ENCODE measurements at places on chromosomes 6 and 20.

DNA sequence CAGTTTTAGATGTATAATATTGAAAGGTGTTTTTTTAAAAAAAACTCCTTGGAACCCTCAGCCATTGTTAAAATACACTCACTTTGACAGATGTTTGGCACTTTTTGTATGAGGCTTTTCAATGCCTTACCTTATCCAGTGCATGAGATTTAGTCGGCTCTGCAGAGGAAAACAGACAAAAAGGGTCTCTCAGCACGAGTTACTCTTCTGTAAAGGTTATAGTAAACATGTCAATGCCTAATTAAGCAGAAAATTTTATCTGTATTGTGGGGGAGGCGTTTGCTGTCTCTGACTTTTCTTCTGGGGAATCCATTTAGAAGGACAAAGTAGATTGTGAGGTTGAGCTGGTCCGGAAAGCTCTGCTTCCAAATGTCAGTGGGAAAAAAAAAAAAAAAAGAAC is 278.3 kb downstream of the TSHZ2 start:
- DNase-seq: no peak

GRCh38 chr6:127090051-127090450 is 28.4 kb upstream of the RSPO3 start:
- DNase-seq: no peak

DNA sequence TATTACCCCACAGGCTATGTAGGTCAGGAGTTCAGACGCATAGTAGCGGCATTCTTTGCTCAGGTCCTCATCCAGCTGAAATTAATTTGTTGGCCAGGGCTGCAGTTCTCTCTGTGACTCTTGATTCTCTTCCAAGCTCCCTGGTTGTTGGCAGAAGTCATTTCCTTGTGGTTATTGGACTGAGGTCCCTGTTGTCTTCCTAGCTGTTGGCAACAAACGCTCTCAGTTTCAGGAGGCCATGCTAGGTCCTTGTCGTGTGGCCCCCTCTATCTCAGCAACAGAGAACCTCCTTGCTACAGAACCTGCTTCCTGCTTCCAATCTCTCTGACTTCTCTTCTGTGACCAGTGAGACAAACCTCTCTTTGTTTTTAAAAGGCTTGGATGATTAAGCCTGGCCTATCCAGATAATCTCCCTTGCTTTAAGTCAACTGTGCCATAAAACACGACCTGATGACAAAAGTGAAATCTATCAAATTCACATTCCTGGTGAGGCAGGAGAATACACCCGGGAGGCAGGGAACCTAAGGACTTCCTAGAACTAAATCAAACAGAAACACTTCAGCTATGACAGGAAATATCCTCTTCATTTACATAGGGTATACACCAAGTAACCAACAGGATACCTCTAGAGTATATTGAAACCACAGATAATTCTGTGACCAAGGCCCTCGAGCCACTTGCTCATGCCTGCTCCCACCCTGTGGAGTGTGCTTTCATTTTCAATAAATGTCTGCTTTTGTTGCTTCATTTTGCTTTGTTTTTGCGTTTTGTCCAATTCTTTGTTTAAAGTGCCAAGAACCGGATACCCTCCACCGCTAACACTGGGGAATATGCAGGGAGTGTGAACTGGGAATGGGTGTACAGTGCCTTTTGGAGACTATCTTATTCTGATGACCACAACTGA is 196.0 kb downstream of the BTBD3 start:
- DNase-seq: no peak

DNA sequence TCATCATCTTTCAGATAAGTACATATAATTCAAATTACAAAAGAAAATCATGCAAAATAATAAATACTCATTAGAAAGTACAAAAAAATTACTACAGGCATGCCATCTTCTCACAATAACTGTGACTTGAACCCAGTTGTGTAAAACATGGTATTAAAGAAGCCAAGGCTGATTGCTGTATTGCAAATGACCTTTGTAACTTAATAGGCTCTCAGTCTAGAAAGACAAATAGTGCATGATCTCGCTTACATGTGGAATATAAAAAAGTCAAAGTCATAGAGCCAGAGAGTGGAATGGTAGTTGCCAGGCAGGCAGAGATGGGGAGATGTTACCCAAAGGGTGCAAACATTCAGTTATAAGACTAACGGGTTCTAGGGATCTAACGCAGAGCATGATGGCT is 626.1 kb downstream of the COL12A1 start:
- no peak for DNase-seq

GRCh38 chr20:48830826-48831318 is 3.1 kb upstream of the PREX1 start:
- no peak for DNase-seq

DNA sequence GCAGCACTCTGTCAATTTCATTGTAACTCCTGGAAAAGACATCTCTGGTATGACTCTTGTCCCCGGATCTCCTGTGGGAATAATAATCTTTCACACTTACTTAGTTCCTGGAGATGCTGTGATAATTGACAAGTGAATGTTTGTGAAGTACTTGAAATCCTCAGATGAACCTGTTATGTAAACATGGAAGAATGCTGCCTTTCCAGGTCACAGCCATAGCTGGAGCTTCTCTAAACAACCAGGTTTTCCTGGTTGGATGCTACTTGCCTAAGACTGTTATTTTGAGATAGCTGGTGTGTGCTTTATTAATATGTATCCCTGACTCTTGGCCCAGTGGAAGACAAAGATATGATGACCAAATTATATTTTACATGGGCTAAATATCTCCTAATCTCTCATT is 228.6 kb downstream of the KCNQ5 start:
- no peak for DNase-seq

DNA sequence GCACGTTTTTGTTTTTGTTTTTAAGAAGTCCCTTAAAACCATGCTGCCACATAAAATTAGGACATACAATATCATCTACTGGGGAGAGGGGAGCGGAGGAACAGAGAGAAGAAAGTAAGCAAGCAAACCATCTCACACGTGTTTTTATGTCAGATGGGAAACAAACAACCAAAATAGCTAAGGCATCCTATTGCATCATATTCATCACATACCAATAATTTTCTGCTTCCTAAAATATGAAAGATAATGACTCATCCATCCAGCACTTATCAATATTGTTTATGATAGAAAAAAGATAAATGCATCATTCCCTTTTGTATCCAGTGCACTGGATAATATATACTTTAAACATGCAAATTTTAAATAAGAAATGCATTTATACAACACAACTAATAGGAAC is 329.6 kb downstream of the RNGTT start:
- no peak for DNase-seq

- DNase-seq: no peak
Observed at GRCh38 chr20:61628901-61629601, 377.0 kb downstream of the CDH4 start.

DNA sequence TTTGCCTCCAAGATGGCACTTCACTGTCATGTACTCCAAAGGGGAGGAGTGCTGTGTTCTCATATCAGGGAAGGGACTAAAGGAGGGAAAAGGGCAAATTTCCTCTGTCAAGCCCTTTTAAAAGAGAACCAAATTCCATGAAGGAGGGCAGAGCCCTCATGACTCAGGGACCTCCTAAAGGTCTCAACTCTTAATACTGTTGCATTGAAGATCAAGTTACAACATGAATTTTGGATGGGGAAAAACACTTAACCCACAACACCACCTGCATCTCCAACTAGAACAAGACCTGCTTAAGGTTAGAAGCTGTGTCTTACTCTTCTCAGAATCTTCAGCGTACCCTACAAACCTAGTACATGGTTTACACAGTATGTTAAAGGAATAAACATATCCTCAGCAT is 23.7 kb upstream of the FBXO30 start:
- DNase-seq: no peak

- no peak for DNase-seq
Observed at GRCh38 chr6:45478240-45478639, 100.5 kb upstream of the SUPT3H start.

GRCh38 chr20:39941245-39941644 is 747.8 kb downstream of the MAFB start:
- no peak for DNase-seq

DNA sequence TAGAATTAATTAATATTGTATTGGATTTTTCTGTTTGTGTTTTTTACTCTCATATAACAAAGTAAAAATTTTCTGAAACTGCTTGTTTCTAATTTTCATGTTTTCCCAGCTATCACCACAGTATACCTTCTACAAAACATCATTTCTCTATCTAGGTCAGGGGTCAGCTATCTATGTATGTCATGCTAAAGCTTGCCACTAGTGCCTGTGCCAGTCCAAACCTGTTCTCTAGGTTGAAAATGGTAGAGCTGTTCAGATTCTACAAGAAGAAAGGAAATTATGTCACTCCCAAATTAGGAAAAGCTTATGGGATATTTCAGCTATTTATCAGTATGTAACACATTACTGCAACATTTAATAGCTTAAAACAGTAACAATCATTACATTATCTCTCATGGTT is 5.8 kb upstream of the ME1 start:
- DNase-seq: no peak

DNA sequence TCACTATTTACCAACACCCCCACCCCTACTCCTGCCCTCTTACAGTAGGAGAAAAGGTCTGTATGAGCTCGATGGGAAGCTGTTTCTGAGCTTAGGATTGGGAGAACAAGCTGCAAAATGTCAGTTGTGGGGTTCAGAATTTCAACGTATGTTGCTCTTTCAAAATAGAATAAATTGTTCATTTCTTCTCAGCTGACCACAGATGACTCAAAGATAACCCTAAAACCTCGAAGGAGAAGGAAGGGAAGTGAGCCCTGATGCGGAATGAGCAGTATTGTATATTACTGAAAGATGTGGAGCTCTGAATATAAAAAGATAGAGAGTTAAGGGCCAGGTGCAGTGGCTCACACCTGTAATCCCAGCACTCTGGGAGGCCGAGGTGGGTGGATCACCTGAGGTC is 35.9 kb upstream of the MYLIP start:
- no peak for DNase-seq

DNA sequence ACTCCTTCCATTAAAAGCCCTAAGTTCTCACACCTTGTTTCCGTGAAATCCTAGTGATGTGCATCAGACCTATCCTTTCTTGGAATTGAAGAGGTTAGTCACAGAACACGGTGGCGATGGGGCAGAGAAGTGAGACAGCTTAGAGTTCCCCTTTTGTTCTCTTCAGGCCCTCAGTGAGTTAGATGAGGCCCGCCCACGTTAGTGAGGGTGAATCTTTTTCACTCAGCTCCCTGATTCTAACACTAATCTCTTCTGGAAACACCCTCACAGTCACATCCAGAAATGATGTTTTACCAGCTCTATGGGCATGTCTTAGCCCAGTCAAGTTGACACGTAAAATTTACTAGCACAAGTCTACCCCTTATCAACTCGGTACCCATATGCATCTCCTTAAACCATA is 172.7 kb upstream of the NOX3 start:
- DNase-seq: peak; percentile 40

DNA sequence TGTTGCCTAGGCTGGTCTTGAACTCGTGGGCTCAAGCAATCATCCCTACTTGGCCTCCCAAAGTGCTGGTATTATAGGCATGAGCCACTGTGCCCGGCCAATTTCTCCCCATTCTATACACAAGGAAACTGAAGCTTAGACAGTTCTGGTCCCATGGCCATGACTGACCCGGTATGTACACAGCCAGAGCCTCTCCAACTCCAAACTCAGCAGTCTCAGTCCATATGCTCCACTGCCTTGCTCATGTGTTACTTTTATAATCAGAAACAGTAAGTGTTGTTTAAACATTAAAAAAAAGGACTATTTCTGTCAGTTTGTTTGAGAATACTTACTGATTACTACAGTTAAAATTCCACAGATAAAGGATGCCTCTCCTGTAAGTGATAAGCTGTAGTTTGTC is 50.6 kb downstream of the RNF24 start:
- no peak for DNase-seq

- DNase-seq: peak; percentile 70
Observed at GRCh38 chr20:62598761-62599194, 43.5 kb upstream of the SLCO4A1 start.

GRCh38 chr20:47335251-47336128 is 21.0 kb downstream of the ZMYND8 start:
- DNase-seq: no peak

DNA sequence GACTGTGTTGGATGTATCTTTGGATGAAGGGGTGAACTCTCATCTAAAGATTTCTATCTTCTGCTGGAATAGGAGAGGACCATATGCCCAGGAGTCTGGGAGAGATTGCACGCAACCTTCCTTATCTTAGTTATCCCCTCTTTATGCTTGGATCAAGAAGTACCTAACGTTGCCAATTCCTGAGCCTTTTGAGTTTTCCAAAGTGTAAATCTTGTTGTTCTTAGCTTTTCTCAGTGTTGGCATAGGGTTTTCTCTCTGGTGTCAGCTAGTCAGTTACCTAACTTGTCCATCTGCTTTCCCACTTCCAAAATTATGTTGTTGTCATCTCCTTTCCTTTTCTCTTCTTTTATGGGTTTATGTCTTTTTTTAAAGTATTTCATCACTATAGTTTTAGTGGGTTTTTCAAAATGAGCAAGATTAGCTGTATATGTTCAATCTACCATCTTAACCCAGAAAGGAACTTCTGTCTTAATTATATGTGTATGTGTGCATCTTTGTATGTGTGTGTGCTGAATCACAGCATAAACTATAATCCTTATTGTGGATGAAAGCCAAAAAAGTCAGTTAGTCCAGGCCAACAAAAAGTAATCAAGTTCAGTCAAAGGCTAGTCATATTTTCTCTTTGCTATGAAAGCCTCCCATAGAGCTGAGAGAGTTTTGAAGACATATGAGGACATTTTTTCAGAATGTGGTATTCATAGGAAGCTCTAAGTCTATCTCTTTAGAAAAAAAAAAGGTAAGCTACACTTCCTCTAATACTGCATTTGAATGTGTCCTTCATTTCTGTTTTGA is 72.1 kb downstream of the KHDC1L start:
- no peak for DNase-seq

DNA sequence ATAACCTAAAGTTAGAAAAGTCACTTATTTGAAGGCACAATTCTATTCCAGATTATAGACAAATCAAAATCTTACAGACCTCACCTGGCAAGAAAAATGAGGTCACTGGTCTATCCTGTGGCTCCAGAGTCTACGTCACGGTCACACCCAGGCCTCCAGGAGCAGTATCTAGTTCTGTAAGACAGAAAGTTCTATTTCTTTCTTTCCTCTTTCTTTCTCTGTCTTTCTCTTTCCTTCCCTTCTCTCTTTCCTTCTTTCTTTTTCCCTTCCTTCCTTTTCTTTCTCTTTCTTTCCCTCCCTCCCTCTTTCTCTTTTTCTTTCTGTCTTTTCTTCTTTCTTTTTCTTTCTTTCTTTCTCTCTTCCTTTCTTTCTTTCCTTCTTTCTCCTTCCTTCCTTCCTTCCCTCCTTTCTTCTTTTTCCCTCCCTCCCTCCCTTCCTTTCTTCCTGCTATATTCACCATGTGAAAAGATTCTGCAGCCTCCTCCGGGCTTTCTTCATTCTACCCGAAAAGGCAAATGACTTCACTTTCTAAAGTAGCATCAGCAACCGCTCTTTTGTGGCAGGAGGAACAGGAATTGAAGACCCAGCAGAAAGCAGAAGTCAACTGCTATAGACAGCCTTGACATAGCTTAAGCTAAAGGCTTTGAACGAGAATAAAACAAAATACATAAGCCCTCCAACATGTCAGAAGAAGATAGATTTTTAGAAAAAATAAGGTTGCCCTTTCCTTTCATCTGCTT is 83.9 kb upstream of the SIRPG start:
- DNase-seq: no peak

All from GM12865 (cell line).